ENCODE measurements at places on chromosomes 2 and 18.

DNA sequence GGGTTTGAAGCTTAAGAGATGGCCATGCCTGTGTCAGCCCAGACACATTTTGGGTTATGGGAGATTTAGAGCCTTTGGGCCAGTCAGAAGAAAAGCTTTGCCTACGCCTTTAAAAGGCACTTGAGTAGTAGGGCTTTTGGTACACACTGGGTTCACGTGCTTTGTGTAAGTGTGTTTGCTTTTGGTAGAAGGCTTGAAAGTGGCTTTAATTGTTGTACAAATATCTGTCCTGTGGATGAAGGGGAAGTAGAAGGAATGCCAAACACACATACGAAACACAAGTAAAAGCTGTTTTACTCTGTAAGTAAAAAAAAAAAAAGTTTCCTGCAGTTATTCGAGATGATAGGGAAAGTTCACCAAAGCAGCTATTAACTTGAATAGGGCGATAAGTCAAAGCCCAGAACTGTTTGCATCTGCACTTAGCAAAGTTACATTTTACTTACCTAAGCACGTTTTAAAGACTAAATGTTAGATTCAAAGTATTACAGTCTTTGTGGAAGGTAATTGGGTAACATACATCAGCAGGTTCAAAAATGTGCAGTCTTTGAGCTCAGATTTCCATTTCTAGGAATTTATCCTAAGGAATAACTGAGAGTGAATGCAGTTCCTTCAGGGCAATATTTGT is 75.4 kb downstream of the STK25 start:
- DNase-seq: no peak

DNA sequence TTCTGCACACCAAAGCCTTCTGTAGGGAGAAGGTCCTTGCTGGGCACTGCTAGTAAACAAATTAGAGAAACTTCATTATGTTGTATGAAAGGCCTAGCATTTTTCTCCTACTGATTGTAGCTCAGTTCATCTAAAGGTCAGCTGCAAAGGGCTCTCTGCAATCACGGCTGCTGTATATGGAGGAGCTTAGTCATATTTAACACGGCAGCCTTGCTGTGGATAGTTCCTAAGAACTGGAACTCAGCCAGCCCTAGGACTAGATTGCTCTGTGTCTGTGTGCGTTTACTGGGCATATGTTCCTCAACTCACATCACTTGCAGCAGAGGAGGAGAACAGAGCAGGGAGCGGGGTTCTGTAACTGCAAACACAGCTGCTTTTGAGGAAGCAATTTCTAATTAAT is 1103.9 kb upstream of the KLHL29 start:
- peak; percentile 77 for DNase-seq

DNA sequence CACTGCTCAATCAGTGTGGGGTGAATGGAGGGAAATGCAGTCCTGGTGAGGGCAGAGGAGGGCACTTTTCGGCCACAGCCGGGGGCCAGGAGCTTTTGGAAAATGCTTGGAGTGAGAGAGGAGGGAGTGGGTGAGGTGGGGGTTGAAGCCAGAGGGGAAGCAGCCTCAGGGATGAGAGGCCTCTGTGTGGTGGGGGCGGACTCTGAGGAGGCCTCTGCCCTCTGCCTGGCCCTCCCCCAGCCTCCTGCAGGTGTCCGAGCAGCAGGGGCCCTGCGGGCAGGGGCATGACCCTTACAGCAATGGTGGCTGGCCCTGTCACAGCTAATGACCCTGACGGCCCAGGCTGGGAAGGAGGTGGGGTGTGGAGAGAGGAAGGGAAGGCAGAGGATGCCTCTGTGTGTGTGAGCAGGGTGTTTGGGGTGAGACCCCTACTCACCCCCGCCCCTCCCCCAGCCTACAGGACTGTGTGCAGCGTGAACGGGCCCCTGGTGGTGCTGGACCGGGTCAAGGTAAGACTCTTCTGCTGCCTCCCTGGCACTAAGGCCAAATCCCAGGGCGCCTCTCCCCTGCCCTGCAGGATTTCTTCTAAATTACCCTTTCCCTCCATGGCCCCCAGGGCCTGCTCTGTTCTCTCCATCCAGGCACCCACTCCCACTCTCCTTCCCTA is 7.6 kb downstream of the ATP6V1B1 start:
- no peak for DNase-seq

GRCh38 chr2:141027221-141027620 is 1103.6 kb downstream of the LRP1B start:
- no peak for DNase-seq

DNA sequence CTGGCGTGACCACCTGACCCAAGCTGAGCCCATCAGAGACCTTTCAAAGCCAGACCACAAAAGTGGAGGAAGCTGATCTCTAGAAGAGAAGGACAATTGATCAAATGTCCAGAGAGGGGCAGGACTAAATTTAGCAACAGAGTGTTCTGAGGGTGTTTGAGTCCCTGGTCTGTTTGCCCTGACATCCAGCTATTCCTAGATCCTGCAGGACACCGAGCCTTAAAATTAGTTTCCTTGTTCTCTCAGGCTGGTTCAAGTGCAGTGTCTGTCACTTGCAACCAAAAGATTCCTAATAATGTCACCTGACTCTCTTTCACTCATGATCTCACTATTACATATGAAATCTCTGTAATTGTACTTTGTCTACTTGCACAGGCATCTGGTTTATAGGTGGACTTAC is 33.0 kb upstream of the NPAS2 start:
- DNase-seq: no peak

DNA sequence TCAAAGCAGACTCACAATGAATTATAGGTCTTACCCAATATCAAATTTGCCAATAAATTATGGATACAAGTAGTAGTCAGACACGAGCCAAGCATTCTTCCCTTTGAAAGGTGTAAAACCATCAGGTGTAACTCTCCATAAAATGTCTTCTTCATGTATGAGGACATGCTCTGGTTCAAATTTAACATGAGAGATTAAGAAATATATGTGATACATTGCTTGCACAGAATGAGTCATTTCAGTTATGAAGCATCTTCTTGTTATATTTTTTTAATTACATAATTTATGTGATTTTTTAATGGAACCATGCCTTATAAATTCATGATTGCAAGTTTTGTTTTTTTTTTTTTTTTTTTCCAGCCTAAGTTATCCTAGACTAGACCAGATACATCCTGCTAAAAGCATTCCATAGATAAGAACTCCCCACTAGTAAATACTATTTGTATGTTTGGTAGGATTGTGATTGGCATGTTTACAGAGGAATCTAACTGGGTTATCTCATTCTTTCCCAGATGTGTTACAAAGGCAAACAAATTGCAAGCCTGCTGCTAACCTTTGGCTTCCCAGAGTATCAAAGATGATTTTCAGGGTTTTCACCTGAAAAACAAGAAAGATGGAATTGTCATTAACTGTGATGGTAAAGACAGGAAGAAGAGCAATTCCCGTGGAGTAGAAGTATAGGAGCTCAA is 621.9 kb downstream of the XIRP2 start:
- no peak for DNase-seq

DNA sequence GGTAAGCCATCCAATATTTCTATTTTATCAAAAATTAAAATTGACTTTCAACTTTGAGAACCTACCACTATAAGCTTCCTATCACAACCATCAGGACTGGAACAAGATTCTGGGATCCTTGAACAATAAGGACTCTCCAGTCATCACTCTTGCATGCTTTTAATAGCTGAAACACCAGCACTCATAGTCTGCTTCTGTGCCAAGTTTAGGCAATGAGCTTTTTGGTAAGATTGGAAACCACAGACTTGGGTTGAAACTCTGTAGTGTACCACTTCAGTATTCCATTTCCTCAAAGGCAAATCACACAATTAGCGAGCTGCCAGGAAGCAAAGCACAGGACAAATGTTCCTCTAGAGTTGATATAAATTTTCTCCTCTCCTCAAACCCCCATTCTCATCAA is 1065.8 kb upstream of the SLC39A10 start:
- no peak for DNase-seq

DNA sequence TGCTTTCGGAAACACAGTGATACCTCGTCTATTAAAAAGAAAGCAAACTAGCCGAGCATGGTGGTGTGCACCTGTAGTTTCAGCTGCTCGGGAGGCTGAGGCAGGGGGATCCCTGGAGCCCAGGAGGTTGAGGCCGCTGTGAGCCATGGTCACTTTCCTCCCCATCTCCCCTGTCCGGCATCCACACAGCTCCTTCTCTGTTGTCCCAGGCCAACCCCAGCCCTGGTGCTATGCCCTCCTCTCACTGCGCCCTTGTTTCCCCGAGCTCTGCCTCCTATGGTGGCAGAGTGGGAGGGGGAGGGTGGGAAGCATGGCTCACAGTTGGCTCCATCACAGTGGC is 15.4 kb downstream of the RTP5 start:
- DNase-seq: no peak

GRCh38 chr2:150230004-150230403 is 257.5 kb downstream of the RND3 start:
- DNase-seq: no peak

GRCh38 chr18:51666763-51667191 is 469.3 kb upstream of the MEX3C start:
- DNase-seq: peak; percentile 4

GRCh38 chr18:9547782-9548181 is 66.6 kb downstream of the PPP4R1 start:
- no peak for DNase-seq

- DNase-seq: no peak
Observed at GRCh38 chr2:238100821-238101771, 956 bp downstream of the ESPNL start.

DNA sequence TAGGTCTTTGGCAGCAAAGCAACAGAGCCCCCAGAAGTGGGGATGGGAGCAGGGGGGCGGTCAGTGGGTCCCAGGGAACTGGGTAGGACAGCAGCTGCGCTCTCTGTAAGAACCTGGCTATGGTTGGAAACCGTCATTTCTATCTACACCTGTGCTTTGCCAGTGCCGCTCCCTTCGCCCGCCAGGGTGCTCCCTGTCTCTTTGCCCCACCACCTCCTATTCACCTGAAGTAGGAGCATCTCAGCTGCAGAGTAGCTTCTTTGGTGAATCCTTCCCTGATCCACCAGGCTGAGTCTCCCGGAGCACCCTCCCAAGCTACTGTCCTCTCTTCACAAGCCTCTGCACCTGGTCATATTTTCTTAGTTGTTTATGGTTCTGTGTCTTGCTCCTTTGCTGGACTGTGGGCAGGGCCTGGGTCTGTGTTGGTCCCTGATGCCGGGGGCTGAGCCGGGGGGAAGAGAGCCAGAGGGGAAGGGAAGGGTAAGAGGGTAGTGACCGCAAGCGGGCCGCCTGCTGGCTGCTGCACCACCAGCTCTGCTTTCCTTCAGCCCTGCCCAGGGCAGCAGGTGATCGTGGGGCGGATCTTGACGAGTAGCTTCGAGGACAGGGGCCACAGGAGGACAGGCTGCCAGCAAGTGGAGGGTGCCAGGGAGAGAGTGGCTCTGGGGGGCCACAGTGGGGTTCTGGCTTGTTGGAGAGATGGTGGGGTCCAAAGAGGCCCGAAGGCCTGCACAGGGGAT is 45.2 kb downstream of the INPP5D start:
- no peak for DNase-seq

GRCh38 chr2:157055660-157056199 is 201.8 kb upstream of the GALNT5 start:
- no peak for DNase-seq

DNA sequence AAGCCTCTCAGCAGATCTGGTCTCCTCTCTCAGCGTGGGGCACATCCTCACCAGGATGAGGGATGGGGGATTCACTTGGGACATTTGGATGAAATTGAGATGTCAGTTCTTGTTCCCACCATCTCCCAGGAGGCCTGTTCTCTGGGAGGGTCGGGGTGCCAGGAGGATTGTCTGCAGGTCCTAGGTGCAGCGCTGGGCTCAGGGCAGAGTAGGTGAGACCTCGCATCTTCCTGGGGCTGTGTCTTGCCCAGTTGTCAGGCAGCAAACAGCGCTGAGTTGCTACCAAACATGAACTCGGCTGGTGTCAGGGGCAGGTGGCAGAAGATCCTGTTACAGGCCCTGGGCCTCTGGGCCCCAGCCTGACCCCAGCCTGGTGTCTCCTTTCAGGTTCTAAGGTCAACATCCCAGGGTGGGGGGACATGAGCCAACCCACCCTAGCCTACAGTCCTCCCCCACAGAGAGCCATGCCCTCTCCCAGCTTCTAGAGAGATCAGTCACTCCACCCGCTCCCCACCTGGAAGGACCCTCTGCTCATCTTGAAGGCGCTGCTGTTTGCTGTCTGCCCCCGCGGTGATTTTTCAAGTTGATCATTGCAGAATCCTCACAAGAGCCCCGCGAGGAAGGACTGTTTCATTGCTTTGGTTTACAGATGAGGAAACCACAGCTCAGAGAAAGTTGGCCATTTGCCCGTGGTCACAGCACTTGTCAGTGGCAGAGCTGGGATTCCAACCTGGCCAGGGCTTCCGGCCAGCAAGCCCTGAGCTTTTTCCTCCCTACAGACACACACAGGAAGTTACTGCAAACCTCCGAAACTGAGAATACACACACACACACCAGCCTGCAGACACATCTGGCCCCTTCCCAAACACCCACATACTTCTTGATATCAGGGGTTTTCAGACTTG is 83.9 kb downstream of the STPG4 start:
- peak; percentile 70 for DNase-seq

DNA sequence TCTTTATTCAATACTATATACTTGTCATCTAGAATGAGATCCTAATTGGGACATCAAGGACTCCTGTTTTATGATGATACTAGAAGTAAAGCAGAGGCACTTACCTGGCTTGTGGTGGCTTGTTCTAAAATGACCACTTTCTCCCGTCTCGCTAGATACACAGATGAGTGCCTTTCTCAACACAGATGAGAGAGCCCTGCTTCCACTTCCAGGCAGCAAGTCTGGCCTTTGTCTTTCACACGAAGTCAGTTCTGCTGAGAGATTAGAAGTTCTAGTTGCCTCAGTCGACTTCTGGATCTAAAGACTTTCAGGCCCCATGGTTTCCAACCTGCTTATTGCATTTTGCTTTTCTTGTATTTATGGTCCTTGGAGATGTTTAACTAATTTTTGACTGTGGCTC is 70.3 kb downstream of the PPP1R1C start:
- DNase-seq: no peak

DNA sequence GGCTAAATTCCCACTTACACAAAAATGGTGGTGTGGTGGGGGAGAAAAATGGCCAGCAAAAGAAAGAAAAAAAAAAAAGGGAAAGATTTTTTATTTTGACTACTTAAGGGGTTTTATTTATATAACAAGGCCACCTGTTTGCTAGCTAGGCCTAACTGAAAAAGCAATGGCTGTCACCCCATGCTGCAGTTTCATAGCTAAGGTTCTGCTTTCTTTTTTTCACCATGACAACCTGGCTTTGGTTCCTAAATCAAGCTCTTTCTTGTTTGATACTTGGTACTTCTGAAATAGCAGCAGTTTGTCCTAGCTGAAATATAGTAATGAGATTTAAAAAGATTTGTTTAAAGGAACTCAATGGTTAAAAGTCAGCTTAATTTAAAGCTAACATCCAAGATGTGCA is 433.2 kb upstream of the MEX3C start:
- DNase-seq: no peak

DNA sequence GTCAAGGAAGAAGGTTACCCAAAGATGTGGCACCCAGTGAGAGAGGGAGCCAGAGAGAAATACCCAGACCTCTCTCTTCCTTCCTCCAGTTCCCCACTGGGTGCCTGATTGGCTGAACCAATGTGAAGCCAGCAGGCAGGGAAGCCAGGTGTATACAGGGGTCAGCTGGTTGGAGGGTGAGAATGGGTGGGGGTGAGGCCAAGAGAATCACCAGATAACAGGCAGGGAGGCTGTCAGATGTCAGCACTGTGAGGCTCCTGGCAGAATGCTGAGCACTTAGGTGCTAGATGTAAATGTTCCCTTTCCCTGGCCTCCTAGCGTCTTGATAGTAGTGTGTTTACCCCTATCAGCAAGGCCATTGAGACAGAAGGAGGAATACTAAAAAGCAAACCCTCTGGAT is 104.0 kb upstream of the MGAT5 start:
- DNase-seq: no peak
